Activated CD4-positive, CD25-positive, alpha-beta regulatory T cell (primary cell): ENCODE measurements at places on chromosomes 6 and 20.

DNA sequence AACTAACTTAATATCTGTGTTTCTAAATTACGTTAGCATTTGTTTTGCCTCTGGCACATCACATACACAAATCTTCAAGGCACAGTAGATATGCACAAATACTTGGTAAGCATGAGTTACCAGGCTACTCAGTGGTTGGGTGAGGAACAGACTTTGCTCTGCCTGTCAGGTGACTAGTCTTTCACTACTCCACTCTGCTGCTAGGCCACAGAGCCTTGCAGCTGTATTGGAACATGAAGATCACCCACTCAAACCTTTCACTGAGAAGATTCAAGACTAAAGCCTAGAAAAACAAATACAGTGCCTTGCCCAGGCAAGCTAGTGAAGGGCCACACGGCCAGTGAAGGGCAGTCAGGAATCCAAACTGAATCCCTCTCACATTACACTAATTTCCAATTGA lies 47.0 kb downstream of the DTNBP1 start:
- DNase-seq = no peak

GRCh38 chr6:26029857-26030653 lies 57.2 kb upstream of the HFE start:
- DNase-seq = no peak

GRCh38 chr6:111686249-111686931 lies 80.7 kb upstream of the TRAF3IP2 start:
- no peak for DNase-seq

GRCh38 chr20:48035961-48036731 lies 250.9 kb upstream of the SULF2 start:
- DNase-seq = no peak

GRCh38 chr20:50223039-50224005 lies 32.7 kb downstream of the CEBPB start:
- DNase-seq = no peak

- no peak for DNase-seq
These were observed 38.8 kb downstream of the ELOVL5 start for GRCh38 chr6:53309901-53310300.

GRCh38 chr6:119161438-119161837 lies 83.0 kb upstream of the FAM184A start:
- DNase-seq = no peak

DNA sequence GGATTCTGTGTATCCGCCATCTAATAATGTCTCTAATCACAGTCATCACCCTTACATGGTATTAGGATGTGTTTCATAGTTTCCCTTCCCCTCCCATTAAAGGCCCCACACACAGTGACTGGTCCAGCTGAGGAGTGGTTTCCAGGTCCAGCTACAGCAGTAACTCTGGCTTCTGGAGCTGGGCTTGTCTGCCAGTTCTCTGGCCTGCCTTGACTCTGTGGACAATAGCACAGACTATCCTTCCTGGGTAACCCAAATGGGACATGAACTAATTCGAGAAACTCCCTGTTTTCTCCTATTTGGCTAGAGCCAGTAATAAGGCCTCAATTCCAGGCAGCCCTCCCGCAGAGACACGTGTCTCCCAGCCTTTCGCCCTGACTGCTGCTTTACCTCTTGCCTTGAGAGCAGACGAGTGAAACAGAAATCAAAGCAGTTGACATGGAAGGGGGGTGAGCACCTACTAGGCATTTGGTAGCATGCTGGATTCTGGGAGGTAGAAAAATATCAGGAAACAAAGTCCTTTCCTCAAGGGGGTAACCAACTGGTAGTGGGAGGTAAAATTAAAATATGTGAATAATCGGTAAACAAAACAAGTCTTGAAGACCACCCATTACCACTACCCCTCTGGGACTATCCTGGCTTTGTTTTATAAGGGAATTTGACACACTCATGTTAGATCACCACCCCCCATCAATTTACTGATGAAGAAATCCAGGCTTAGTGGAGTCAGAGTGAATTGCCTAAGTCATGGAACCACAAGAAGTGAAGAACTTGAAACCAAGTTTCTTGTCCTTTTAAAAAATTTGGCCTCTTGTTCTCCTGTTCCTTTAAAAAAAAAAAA lies 1.2 kb downstream of the TRAF3IP2 start:
- no peak for DNase-seq

GRCh38 chr6:10362300-10362699 lies 52.6 kb downstream of the TFAP2A start:
- DNase-seq = no peak

- peak; percentile 19 for DNase-seq
These were observed 816 bp upstream of the MAN1A1 start for GRCh38 chr6:119350202-119350951.

GRCh38 chr6:166179704-166180103 lies 12.1 kb upstream of the TBXT start:
- DNase-seq = no peak

DNA sequence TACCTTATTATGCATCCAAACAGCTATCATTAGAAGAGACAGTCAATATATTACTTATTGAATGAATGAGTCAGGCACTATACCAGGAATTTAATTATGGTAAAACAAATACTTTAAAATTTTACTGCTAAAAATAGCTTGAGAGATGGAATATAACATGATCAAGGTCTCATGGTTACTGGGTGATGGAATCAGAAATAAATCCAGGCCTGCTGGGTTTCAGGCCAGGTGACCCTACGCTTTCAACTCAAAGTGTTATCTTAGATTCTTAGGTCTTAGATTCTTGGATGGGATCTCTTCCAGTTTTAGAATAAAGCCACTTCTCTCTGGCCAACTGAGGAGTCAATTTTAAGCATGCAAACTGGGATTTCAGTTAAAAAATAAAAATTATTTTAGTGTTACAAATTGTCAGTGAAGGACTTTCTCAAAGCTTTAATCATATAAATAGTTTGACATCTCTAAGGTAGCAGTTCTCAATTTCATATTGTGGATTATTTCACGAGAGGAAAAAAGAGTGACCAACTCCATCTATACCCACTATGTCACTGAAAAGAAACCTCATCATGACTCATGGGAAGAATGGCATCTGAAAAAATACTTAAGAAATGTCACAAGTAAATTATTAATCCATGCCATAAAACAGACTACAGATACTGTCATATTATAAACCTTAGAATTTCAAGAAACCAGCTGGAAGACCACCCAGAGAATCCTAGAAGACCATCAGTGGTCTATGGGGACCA lies 283.4 kb upstream of the RUNX2 start:
- DNase-seq = no peak

- no peak for DNase-seq
These were observed 64.4 kb upstream of the FUCA2 start for GRCh38 chr6:143575901-143576426.

DNA sequence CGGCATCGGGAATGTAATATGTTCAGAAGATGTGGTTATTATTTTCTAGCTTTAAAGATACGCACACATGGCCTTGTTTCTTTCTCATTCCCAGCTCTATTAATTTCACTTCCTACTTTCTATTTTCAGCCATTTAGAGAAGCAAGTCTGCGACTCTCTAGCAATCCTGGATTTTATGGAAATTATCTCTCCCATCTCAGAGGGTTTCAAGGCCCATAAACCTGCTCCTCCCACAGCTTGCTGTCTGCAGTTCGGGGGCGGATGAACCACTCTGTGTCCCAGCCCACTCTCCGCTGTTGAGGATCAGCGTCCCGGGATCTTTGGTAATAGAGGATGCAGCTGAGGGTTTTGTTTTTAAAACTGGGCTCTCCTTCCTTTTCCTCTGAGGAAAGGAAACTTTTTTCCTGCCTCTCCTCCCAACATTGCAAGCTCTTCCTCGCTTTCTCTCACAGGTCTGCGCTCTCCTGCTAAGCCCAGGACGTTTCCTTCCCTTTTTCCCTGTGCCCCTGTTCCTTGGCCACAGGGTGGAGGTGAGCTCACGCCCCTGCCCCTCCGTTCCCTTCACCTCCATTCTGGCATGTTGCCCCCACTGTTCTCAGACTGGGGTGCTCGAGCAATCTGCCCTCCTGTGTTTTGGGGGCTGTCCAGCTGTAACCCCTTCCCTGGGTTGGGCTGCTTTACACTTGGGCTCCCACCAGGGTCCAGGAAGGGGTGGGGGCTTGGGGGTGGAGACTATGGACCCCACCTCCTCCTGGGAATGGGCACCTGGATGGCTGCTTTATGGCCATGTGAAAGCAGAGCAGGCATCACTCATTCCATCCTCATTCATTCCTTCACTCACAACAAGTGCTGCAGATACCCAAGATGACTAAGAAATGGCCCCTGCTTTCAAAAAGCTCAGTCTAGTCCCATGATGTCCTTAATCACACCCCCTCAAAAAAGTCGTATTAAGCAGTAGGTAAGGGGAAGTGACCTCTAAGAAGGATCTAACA lies 54.9 kb downstream of the ZBTB9 start:
- DNase-seq = no peak

GRCh38 chr6:117414770-117415169 lies 11.0 kb downstream of the ROS1 start:
- DNase-seq = no peak

- DNase-seq = peak; percentile 59
These were observed at the start of the genes PFDN6 and WDR46 for GRCh38 chr6:33288921-33289783. Gene PFDN6, plus strand, starts transcription at chr6:33289601. Its CDS starts 256 bp downstream, at chr6:33289857. Gene WDR46, minus strand, starts transcription at chr6:33289239. Its CDS starts 69 bp downstream, at chr6:33289170.

- DNase-seq = no peak
These were observed 501.0 kb upstream of the MAP3K7 start for GRCh38 chr6:91087908-91088307.

DNA sequence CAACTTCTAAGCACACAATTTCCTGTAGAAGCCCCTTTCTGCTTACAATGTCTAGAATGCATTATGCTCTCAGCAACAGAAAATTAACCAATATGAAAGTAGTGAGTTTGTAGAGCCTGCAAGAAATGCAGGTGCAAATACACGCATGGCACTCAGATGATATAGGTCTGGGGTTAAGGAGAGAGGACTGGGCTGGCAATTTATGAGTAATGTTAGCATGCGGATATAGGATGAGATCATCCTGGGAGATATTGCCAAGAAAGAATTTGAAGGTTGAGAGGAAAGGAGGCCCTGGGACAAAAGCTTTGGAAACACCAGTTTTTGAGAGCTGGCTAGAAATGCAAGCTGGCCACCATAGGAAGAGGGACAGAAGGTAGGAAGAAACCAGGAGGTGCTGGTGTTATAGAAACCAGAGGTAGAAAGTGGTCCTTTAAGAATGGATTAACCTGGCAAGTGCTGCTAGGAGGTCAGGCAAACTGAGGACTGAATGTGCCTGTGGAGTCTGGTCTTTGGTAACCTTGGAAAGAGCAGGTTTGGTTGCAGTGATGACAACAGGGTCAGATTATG lies 183.2 kb upstream of the MYLIP start:
- DNase-seq = no peak

- no peak for DNase-seq
These were observed 16.5 kb upstream of the APCDD1L start for GRCh38 chr20:58531657-58532056.

- DNase-seq = no peak
These were observed 141.2 kb upstream of the HCRTR2 start for GRCh38 chr6:55033016-55033546.

GRCh38 chr6:38262609-38263008 lies 377.1 kb downstream of the BTBD9 start:
- DNase-seq = no peak

DNA sequence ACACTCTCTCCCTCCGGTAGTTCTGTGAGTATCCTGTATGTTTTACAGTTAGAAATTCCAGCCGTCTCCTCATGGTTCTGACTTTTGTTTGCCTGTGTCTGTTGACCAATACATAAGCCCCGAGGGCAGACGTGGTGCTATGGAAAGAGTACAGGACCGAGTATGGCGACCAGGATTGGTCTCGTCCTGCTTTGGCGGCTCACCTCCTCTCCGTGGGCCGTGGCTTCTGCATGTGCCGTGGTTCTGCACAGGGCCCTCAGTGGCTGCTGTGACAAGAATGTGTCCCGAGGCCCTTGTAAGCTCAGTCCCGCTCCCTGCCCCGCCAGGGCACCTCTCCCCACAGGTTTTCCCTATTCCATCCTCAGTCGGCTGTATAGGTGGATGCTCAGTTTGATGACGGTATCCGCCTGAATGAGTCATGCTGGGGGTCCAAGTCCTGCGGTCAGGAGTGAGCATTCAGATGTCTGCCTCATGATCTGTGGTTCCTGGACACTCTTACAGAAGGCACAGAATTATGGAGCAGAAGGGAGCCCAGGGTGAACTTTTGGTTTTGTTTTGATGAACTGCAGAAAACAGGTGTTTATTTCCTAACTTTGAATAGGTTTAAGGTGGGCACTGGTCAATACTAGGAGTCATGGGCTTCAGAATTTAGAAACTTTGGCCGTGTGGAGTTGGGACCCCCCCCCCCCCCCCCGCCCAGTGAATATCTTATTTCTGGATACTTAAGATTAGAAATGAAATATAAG lies 1.2 kb downstream of the ARFGAP1 start:
- no peak for DNase-seq

- DNase-seq = no peak
These were observed 104.6 kb upstream of the RSPO3 start for GRCh38 chr6:127013865-127014264.

GRCh38 chr20:56989516-56989915 lies 276.9 kb downstream of the BMP7 start:
- DNase-seq = no peak

DNA sequence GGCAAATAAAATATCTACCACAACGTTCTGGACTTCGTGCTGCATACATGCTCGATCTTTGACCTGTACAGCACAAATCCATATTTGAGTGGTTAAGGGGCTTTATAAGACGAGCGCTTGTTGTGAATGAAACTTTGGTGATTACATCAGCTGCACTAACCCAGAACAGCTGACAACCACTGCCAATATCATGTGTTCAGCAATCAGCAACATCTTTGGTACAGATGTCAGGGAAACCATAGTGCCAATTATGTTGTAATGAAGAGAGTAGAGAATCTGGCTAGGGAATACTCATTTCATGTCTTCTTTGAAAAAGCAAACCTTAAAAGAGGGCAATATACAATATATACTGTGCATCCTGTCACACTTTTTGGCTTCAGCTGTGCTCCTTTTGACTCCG lies 188.6 kb upstream of the NT5E start:
- DNase-seq = no peak

- DNase-seq = no peak
These were observed 115.3 kb downstream of the JARID2 start for GRCh38 chr6:15361197-15361596.

- no peak for DNase-seq
These were observed 87.2 kb downstream of the PRDM1 start for GRCh38 chr6:106173124-106173879.

DNA sequence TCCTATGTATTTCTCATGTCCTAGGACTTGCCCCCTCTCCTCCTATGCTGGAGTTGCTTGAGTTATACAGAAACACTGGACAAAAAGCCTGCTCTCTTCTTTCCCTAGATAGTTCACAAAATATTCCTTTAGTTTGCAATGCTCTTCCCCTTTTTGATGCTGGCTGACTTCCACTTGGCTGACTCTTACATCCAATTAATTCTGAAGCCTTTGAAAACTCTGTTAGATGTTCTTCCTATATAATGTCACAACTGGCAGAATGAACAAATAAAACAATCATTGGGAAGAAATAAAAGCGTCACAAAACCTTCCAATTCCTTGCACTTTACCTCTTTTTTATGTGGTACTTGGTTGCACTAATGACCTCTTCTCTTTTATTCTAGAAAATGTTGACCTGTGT lies 253.8 kb upstream of the CITED2 start:
- DNase-seq = no peak

DNA sequence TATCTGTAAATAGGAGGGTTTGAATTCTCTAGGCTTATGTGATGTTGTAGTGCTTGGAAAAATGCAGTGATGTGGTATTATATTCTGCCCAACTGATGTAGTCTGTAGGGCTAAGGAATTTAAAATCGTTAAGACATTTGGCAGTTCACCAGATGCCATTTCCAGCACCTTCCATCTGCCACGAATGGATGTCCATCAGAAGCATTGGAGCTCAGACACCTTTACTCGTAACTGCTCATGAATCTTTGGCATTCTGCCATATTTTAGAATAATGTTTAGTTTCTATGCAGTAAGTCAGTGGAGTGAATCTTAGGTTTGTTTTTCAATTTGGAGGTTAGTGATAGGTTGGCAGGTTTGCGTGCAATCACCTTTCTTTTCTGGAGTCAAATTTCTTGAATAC lies 2.4 kb upstream of the SYTL3 start:
- DNase-seq = no peak
